ENCODE measurements at places on chromosomes 5 and 9. TPM values are rescaled to one million over a fixed set of nuclear protein-coding genes. Genes with fewer than 3 reads are reported as not detected.

DNA sequence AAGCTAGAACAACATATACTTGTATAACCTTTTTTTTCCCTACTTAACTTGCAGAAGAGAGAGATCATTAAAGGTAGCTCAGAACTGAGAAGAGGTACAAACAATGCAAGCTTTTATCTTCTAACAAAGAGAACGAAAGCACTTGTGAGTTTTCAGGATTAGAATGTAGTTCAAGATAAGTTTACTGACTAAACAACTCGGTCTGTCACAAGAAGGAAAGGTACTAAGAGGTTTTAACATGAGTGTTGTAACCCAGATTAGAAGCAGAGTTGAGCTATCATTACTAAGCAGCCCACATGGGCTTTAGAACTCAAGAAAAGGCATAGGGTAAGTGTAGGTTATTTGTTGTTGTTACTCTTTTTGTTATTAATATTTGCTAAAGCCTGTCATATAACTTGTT is 25.2 kb downstream of the GIN1 start:
- no peak for DNase-seq

DNA sequence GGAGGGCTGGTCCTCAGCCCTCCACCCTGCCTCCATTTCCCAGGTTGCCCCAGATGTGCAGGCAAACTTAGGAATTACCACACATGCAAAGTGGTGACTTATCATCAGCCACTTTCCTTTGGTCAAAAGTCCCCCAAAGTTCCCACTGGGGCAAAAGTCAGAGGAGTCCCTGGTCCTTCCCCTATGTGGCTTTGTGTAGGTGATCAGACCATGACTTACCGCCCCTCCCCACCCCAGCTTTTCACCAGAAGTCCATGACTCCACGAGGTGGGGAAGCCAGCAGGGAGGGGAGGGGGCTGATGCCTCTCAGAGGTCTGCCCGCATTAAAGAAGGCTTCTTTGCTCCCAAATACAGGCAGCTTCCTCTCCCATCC is 5.8 kb downstream of the TRAF1 start:
- no peak for DNase-seq

GRCh38 chr5:175718401-175719108 is 60.7 kb downstream of the HRH2 start:
- no peak for DNase-seq

Gene HTR1A
- total RNA-seq, result 5.0 TPM

Measured in cerebellum (tissue), 4 donors.